ENCODE measurements at places on chromosomes 1 and 21.

DNA sequence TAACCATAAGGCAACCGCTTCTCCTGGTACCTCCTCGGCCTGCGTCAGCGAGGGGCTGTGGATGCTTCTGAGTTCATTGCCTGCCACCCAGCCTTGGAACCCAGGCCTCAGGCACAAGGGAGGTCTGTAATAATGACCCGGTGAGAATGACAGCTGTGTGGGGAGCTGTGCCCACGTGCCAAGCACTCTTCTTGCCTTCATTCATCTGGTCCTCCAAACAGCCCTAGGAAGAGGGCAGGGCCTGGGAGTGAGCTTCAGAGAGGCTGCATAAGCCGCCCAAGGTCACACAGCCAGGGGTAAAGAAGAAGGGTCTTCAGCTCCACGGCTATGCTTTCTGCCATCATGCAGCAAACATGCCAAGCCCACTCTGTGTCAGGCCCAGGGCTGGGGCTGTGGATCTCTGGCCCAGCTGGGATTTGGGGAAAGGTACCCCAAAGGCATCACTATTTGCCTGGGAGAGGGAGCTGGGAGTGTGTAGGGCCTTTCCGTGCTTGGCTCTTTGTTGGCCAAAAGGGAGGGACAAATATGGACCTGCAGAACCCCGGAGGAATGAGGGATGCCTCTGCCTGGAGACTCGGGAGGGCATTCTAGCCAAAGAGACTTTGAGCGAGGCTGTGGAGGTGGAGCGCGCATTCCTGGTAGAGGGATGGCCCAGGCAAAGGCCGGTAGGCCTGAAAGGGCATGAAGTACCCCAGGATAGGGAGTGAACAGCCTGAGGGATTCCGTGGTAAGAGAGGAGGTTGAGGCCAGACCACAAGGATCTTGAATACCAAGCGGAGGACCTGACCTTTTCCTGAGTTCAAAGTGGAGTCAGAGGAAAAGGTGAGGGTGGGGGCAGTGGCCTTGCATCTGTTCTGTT, 10.1 kb upstream of the EDN2 start:
- DNase-seq = no peak

DNA sequence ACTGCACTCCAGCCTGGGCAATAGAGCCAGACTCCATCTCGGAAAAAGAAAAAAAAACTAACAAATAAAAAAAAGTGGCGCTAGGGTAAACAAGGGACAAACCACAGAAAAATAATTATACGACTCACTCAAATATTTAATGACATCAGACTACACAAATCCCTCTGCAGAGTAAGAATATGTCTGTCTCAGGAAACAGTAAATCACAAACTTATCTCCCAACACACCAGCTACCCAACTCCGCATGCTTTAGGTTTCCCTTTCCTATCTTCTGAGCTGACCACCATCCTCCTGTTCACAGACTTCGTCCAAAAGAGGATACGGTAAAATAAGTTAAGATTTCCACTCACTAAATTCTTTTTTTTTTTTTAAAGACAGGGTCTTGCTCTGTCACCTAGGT, 16.2 kb downstream of the WDR47 start:
- no peak for DNase-seq

DNA sequence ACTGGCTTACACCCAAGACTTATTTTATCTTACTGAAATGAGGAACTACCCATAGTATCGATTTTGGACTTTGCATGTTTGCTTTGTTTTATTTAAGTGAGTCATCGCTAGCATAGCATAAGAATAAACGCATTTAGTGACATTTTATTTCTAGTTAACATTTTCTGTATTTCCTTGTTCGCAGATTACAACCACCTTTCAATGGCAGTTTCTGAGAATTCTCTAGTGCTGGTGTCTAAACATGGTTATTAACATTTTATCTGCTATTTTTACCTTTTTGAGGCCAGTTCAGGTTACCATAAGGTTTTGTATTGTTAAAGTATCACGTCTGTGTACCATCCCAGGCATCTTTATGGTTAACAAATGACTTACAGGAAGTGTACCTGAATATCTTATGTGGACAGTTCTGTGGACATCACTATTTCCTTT, 24.5 kb downstream of the EEIG2 start:
- DNase-seq = no peak

- DNase-seq = no peak
Observed at GRCh38 chr1:22930240-22930912, 42.3 kb downstream of the LACTBL1 start.

DNA sequence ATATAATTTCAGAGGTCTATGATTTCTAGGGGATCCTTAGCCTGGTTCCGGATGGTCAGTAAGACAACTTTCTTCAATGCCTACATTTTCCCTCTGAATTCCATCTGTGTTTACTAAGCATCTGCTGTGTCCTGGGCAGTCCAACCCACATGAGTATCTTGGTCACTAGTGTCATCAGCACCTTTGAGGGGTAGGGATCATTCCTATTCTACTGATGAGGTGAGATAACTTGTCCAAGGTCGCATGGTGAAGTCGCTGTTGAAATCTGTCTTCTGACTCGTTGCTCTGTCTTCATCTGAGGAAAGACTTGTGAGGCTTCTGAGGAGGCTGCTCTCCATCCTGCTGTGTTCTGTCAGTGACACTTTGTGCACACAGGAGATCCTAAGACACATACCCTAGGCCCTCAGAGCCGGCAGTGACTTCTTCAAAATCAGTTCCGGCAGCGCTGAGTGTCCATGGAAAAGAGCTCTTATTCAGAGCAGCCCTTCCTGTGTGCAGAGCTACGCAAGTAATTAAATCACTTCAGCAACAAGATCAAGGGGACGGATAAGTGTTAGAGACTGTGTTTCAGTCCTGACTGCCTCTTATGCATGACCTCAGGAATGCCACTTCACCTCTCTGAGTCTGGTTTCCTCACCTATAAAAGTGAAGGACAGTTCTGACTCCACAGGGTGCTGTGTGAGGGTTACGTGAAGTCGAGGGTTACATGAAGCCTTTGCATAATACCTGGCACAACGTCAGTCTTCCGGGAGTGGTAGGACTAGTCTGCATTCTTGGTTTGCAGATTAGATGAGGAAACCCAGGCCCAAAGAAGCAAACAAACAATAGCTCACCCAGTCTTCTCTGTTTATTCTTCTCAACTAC, 28.4 kb downstream of the AK2 start:
- no peak for DNase-seq

GRCh38 chr1:51236531-51237350, 668 bp downstream of the RNF11 start:
- DNase-seq = no peak

- DNase-seq = no peak
Observed at GRCh38 chr1:11030865-11031264, 16.2 kb downstream of the MASP2 start.

DNA sequence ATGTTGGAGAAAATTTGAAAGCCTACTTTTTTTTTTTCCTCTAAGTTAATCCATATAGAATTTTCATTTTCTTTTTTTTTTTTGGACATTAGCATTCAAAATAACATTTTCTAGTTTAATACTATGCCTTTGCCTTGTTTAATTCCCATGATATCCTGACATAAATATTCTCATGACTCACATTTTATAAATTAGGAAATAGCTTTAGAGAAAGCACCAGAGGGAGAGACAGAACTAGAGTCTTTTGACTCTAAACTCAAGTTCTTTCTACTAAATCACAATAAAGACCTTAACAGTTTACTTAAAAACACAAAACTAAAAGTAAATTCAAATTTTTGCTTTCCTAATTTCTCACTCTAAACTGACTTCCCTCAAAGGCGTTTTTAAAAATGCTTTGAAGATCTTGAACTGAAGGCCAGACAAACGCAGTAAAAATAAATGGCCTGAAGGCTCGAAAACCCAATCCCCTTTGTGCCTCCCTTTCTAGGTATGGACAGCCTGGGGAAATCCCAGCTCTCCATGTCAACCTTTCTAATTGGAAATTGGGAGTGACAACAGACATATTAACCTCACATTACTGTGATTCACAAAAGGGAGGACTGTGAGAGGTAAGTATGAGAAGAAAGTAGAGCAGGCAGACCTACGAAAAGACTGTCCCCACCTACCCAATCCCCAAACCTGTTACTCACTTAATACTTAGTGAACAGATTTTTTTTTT, 104.6 kb downstream of the ENAH start:
- no peak for DNase-seq
